GM13976 (cell line): ENCODE measurements at places on chromosomes 2 and 18.

- DNase-seq: peak; percentile 38
Measured at GRCh38 chr18:69980982-69981804, 33.5 kb upstream of the CD226 start.

DNA sequence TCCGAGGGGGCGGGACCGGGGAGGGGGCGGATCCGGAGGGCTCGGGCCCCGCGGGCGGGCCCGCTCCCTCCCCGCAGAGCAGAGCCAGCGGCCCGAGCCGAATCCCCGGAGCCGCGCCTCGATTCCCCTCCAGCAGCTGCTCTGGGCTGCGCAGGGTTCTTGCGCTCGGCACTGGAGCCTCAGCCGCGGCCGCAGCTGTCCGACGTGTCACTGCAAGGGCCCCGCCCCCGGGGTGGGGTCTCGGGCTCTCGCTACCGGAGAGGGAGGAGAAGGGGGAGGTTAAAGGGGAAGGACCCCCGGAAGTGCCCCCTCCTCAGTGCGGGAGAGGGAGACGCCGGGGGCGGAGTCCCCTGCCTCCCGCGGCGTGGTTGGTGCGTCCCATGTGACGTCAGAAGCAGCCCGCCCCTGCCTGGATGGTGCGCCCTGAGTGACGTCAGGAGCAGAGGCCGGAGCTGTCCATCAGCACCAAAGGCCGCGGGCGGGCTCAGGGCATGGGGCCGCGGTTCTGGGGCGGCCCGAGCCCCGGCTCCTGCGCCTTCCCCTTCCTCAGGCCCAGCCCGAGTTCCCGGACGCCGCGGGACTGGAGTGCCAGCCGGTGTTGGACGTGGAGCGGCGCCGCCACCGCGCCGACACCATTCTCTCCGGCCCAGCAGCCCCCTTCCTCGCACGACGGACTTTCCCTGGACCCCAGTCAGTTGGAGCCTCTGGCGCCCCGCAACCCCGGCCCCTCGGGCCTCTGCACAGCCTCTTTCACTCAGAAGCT lies at the start of the genes CHPF and TMEM198:
TSS of gene CHPF (minus strand) at position 214 of the 763 bp plus-strand sequence. CDS start 271 bp downstream, outside the sequence.
TSS of gene TMEM198 (plus strand) at position 433 of the 763 bp plus-strand sequence. CDS start 700 bp downstream, outside the sequence.
- DNase-seq: peak; percentile 99

DNA sequence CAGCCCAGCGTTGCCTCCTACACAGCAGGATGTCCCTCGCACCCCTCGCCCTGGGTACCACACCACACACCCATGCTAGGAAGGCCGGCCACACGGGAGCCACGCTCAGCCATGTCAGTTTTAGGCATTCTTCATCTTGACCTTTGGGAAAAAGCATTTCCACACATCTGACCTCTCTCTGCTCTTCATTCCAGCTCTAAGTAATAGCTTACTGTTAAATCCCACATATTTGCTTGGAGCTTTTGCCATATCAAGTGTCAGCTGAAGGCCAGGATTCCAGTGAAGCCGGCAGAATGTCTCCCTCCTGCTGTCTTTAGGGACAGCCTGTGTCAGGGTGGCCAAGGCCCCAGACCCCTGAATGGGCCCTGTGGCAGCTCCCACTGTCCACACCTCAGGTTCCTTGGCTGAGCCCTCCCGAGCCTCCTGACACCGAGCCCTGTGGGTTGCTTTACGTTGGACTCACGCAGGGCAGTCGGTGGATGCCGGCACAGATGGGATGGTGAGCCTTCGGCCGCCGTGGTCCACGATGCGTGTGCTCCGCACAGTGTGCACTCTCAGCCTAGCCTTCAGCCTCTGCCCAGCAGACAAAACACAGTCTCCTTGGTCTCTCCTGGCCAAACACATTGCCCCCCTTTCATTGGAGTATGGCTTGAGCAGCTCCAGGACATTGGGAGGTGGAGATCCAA lies 202.0 kb downstream of the SEPTIN10 start:
- no peak for DNase-seq

DNA sequence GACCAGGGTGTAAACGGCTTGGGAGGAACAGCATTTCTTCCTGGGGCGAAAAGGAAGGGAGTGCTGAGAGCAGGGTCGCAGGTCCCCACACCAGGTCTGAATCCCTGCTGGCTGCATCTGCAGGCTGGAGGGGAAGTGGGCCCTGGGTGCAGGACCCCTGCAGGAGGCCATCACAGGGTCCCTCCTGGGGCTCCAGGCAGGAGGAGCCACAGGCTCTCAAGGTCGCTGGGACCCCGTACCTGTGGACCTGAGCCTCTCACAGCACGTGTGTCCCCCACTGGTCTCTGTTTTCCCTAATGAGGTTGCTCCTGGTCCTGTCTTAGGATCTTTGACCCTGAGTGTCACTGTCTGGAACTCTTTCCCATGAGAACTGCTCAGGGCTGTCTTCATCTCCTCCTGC lies 147.8 kb upstream of the ZNF236 start:
- no peak for DNase-seq

- no peak for DNase-seq
Measured at GRCh38 chr2:120865656-120866055, 130.0 kb downstream of the GLI2 start.
